ENCODE measurements at places on chromosomes 12 and 14.

DNA sequence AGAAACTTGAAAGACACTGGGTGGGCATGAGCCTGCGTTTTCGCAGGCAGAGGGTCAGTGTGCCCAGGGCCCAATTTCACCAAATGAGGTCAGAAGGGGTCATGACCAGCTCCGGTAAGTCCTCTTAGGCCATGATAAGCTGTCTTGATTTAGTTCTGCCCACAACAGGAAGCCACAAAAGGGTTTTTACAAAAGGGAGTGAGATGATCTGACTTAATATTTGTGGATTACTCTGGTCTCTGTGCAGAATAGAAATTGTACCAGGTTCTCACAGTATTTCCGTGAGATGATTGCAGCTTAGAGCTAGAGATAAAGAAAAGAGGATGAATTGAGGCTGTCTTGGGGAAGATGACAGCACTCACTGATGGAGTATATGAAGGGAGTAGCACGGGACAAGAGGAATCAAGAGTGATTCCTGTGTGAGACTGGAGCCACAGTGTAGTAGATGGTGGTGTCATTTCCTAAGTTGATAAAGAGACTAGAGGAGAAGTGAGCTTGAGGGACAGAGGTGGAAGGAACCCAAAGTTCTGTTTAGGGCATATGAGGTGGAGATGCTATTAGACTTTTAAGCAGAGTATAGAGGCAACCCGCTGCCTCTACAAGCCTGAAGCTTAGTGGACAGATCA is 288.3 kb upstream of the AMIGO2 start:
- no peak for DNase-seq

DNA sequence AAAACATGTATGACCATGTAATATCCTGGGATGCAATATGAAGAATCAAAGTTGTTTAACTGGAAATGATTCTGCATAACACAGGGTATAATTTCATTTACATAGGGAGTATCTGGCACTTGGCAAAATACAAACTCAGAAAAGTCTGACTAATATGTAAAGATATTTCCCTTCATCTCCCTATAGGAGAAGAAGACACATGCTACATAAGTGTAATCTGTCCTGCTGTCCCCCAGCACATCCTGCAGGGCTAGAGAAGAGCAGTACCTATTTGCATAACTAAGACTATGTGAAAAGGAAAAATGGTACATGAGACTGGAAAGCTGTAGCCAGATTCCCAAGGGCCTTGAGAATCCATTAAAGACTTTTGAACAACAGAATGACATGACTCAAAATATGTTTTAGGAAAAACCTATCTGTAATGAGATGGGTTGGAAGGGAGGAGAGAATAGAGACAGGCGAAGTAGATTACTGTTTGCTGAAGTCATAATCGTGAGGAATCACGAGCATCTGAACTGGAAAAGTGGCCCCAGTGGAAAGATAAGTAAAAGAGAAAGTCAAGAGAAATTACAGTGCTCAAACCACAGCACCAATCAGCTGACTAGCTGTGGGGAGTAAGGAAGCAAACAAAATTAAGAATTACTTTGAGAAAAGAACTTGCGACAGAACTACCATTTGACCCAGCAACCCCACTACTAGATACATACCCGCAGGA is 155.1 kb upstream of the HMGA2 start:
- DNase-seq = peak; percentile 60

- DNase-seq = peak; percentile 62
Measured at GRCh38 chr12:111775205-111776193, 8.8 kb downstream of the ALDH2 start.

- DNase-seq = peak; percentile 86
Measured at GRCh38 chr12:6827437-6827911, 733 bp upstream of the P3H3 start.

- DNase-seq = peak; percentile 25
Measured at GRCh38 chr12:80472236-80472635, 28.2 kb downstream of the PTPRQ start.

DNA sequence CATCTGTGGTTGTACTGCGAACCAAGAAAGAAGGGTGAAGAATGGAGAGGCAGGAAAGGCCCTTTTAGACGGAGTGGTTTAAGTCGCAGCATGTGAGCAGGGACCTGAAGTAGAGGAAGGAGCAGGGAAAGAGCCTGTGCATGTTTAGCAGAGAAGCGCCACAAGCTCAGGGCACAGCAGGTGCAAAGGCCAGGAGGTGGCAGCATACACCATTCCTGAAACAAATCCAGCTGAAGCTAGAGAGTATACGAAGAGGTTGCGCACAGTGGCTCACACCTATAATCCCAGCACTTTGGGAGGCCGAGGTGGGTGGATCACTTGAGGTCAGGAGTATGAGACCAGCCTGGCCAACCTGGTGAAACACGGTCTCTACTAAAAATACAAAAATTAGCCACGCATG is 49.9 kb downstream of the HELB start:
- peak; percentile 31 for DNase-seq

DNA sequence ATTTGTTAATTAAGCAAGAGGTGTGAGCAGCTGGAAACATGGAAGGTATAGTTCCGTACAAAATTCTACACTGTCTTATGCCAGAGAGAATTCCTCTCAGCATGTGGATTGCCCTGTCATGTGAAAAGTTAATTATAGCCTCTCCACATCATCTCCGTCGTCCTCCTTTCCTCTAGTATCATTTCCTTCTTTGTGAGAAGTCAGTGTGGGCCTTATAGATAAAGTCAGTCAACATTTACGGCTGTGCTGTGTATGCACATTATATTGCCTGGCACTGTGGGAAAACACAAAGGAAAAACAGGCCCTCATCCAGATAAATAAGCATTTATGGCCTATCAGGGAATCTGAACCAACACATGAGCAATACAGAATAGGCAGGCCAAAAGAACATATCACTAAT is 236.6 kb downstream of the SEC23A start:
- no peak for DNase-seq

DNA sequence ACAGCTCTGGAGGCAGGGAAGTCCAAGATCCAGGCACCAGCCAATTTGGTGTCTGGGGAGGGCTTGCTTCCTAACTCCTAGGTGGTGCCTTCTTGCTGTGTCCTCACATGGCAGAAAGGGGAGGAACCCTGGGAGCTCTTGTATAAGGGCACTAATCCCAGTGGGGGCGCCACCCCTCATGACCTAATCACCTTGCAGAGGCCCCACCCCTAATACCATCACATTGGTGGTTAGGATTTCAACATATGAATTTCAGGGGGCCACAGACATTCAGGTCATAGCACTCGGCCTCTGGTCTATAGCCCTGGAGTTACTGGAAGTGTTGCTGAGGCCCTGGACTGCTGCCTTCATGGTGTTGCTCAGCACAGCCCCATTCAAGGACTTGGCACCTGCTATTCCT is 14.6 kb downstream of the PSMD9 start:
- no peak for DNase-seq

- no peak for DNase-seq
Measured at GRCh38 chr12:103505371-103506236, 9.8 kb upstream of the C12orf42 start.

GRCh38 chr12:103729499-103729898 is 111.5 kb downstream of the NT5DC3 start:
- DNase-seq = no peak

- DNase-seq = no peak
Measured at GRCh38 chr12:56413392-56413791, 35.8 kb downstream of the TIMELESS start.

- peak; percentile 3 for DNase-seq
Measured at GRCh38 chr14:87278415-87278814, 714.6 kb downstream of the GALC start.

DNA sequence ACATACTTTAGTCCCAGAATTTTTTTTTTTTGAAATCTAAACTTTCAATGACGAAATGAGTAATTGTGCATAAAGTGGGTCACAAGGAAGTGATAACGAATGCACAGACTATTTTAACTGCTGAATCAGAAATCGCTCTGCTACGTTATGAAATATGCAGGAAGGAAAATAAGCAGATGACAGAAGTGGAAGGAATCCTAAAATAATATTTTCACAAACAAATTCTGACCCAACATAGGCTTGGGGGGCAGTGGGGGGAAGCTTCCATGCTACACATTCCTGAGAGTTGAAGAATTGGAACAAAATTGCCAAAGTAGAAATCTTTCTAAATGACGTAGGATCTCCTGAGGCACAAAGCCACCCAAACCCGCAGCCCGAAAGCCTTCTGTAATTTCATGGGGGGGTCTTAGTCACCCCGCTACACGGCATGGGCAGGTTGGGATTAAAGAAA is 89.6 kb downstream of the ARF6 start:
- DNase-seq = peak; percentile 94

GRCh38 chr14:68312884-68313610 is 479.8 kb downstream of the ZFP36L1 start:
- no peak for DNase-seq

DNA sequence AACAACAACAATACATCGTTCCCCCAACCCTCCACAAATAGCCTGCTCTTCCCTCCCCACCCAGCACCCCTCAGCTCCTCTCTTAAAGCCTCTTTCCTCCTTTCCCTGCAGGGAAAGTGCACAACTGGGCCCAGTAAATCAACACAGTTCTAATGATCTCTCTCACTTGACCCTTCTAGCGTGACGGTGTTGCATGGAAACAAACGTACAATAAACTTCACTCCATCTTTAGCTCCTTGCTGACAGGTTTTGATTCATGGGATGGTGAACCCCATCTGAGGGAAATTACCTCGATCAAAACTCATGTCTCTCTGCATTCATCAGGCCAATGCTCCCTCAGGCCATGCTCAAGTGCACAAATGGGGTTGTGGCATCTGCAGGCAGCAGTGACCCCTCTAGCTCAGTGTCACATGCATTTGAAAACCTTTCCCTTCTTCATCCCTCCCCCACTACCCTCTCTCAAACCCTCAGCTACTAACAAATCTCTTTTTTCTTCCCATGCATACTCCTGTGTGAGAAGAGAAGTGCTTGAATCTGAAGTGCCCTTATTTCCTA is 22.9 kb downstream of the GDF11 start:
- no peak for DNase-seq

DNA sequence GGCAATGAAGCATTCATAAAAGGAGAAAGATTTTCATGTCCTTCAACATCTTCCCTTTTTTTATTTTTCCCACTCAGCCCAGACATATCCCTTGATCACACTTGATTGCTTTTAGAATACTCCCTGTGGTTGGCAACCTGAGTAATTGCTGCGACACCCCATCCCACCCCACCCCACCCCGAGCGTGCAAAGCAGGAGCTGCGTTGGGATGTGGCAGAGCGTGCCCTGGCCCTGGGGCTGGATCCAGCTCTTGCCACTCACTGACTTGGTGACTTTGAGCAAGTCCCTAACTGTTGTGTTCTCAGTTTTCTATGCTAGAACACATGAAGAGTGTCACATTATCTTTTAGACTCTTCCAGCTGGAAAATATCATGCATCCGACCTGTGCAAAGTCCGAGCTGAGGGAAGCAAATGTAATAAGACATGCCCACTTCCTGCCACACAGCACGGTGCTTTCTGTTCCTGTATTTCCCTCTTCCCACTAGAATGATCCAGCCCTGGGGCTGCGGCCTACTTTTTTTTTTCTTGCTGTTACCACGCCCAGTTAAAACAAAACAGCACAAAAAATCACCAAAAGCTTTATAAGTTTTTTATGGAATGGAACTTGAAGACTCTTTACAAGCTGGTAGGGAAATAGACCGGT is 4.0 kb downstream of the ASCL4 start:
- no peak for DNase-seq

DNA sequence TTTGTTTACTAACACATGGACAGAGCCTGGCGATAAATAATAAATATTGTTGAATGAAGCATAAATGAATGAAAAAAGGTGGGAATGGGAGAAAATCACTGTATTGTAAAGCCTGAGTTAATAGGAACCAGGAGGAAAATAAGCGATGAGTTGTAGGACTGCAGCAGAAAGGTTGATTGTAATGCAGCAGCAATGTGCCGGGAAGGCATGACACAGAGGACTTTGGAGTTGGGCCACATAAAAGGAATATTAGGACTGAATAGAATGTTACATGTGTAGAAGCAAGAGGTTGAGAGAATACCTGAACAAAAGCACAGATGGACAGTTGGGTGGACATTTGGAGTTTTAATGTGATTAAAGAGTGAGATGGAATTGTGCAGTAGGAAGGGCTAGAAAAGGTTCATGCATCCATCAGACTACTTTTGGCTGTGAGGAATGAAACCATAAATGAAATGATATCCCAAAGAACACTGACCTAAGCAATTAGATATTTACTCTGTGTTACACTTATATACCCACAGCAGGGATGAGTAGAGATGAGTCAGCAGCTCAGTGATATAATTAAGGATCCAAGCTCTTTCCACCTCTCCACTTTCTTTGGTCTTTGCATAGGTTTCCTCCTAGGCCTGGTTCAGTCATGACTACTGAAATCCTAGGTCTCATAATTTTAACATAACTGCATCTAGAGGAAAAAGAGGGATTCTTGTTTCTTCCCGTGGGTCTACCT is 55.4 kb downstream of the CCER1 start:
- peak; percentile 62 for DNase-seq

- no peak for DNase-seq
Measured at GRCh38 chr14:40386433-40386832, 954.2 kb upstream of the FBXO33 start.

- DNase-seq = peak; percentile 13
Measured at GRCh38 chr14:96040828-96041371, 1.7 kb downstream of the C14orf132 start.

DNA sequence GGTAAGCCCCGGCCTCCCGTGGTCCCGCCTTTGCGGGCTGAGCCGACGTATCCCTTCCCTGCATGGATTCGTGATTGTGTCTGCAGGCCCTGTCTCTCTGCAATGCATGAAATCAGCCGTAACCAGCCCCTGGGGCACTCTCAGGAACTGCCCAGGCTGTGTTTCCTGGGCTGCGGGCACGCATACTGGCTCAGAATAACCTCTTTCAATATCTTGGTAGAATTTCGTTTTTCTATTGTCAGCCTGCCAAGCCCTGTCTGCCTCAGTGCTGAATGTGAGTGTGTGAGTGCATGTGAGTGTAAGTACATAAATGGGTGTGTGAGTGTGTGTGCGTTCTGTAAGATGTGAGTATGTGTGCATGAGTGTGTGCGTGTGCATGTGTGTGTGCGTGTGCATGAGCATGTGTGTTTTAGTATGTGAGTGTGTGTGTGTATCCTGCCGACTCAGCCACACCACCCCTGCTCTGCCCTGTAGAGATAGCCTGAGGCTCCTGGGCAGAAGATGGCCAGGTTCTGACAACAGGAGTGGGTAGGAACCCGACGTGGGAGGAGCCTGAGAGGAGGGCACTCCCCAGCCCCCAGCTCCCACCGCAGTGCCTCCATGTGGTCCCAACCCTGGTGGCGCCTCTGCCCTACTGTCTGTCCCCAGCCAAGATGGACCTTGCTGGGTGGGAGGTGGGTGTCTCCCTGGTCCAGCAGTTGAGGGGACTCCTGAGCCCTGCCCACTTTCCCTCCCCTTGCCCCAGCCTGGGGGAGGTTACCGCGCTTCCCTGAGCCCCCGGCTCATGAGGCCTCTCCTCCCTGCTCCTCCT is 268.8 kb downstream of the ADGRD1 start:
- no peak for DNase-seq

- no peak for DNase-seq
Measured at GRCh38 chr12:39541471-39541870, 78.1 kb downstream of the ABCD2 start.

DNA sequence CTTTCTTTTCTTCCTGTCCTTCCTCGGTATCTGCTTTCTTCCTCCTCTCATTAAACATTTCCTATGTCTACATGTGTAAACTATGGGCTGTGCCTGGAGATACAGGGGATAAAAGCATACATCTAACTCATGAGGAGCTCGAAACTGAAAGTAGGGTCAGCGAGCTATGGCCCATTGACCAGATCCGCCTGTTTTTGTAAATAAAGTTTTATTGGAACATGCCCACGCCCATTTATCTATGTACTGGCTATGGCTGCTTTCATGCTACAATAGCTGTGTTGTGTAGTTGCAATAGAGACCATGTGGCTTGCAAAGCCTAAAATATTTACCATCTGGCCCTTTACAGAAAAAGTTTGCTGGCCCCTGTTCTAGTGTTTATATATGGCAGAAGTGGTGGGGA is 500.8 kb upstream of the GARIN6 start:
- DNase-seq = no peak
